ENCODE measurements at places on chromosomes 6 and 20. TPM values are rescaled to one million over a fixed set of nuclear protein-coding genes. Genes with fewer than 3 reads are reported as not detected.

Gene DSN1
- total RNA-seq = 19.8 TPM

Gene CDH4
- total RNA-seq = 21.0 TPM

Gene SLC22A3
- 4.2 TPM for total RNA-seq

Gene TFB1M
- 27.5 TPM for total RNA-seq

Gene TBX18
- total RNA-seq = 1.9 TPM

Gene GMPR
- 1.2 TPM for total RNA-seq

Data from epithelial cell of proximal tubule (primary cell).